Activated CD4-positive, alpha-beta T cell treated with anti-CD3 and anti-CD28 coated beads, Interleukin-2, amount 50 U/mL, for 4 hours (primary cell): ENCODE measurements at places on chromosomes 12 and 14.

DNA sequence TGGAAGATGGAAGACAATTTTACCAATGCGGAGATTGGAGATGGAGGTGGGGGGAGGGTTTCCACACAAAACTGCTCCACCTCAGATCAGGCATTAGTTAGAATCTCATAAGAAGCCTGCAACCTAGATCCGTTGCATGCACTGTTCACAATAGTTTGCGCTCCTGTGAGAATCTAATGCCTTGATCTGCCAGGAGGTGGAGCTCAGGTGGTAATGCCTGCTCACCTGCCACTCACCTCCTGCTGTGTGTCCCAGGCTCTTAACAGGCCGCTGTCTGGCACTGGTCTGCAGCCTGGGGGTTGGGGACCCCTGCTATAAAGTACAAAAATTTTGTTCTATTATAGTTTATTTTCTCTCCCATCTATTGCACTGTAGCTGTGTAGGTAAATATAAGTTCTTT is 84.9 kb upstream of the FOXG1 start:
- DNase-seq: no peak

GRCh38 chr14:56027421-56027820 is 90.8 kb upstream of the PELI2 start:
- DNase-seq: no peak

- DNase-seq: no peak
These were observed 24.0 kb upstream of the TMED10 start for GRCh38 chr14:75200451-75200850.

GRCh38 chr12:67436230-67436629 is 167.1 kb downstream of the CAND1 start:
- DNase-seq: no peak

GRCh38 chr14:26332966-26333365 is 264.9 kb downstream of the NOVA1 start:
- DNase-seq: no peak

- no peak for DNase-seq
These were observed 25.1 kb downstream of the ASPG start for GRCh38 chr14:104110491-104111209.

DNA sequence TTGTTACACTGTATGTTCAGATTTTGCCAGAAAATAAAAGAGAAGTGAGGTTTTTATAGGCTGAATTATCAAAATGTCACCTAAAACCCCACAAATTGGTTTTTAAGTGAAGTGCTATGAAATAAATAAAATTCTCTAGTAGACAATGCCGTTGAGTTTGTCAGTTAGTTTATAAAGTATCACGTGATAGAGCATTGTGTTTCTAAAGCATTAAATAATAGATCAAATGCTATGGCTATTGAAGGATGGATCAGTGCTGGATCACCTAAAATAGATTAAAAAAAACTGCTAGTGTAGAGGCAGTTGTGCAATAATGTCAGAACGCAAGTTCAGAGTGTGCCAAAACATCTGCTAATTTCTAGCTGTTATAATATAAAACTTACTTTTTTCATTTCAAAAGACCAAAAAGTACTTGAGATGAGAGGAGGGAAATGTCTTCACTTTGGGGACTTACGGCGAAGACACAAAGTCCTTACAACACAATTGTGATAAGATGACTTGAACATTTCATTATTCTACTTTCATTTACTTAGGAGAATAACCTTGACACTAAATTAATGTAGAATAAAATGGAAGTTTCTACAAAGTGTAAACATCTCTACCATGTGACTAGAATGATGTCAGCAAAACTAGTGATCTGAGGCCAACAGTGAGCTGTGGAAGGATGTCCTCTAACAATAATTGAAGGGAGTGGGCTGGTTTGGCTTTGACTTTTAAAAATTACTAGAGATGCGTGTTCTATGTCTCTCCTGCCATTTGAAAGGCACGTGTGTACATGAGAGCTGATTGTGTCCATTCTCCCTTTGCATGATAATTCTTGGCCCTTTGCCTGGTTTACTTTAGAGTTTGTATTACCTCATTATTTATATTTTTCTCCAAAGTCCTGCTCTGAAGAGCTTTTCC is 154.4 kb upstream of the PDE3A start:
- no peak for DNase-seq

- no peak for DNase-seq
These were observed 241.5 kb downstream of the GXYLT1 start for GRCh38 chr12:41903014-41903708.

DNA sequence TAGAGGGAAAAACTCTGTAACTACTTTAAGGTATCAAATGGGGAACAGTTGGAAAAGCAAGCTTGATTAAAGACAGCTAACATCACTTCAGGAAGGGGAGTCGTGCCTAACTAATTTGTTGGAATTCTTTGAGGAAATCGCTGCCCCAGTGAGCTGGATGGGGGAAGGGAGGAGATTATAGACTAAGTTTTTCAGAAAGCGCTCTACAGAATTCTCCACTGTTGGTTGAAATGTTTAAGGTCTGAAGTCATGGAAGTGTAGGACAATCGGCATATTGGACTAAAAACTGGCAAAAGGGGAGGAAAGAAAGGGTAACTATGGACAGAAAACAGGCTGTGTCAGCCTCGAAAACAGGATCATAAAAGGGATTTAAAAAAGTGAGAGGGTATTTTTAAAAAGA is 229.9 kb upstream of the HMGA2 start:
- DNase-seq: no peak

- DNase-seq: no peak
These were observed 123.2 kb upstream of the FOXN3 start for GRCh38 chr14:89540009-89540829.

- no peak for DNase-seq
These were observed 2.0 kb upstream of the BEGAIN start for GRCh38 chr14:100589071-100589759.

DNA sequence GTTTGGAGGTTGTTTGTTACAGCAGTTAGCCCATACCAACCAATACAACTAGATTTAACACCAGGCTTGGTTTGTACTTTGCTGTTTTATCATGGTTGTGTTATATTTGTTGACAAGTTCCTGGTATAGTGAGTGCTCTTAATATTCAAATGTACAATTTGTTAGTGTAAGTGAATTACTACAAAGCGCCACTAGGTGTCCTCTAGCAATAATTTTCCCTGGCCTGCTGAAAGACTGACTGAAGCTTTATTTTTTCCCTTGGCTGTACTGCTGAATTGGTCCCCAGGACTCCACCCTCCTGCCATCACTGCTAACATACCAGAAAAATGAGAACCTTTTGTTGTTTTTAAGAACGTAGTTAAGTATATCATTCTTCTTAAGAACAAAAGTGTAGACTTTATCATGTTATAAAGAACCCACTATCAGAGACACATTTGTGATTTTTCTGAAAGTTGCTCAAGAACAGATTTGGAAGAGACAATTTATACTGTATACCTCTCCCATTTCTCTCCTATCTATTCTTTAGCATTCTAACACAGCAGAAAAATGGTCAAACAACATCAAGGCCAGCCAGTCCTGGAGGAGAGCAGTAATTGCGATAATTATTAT is 75.3 kb upstream of the FAR2 start:
- DNase-seq: no peak

GRCh38 chr14:24858052-24858451 is 191.9 kb downstream of the STXBP6 start:
- no peak for DNase-seq

GRCh38 chr12:108043750-108044533 is 85.1 kb upstream of the WSCD2 start:
- no peak for DNase-seq

GRCh38 chr14:74824997-74825396 is 50.9 kb downstream of the PROX2 start:
- DNase-seq: no peak

- DNase-seq: no peak
These were observed 368.3 kb downstream of the ADGRD1 start for GRCh38 chr12:131321988-131322387.

- DNase-seq: no peak
These were observed 46.6 kb downstream of the PDZRN4 start for GRCh38 chr12:41234692-41235091.

DNA sequence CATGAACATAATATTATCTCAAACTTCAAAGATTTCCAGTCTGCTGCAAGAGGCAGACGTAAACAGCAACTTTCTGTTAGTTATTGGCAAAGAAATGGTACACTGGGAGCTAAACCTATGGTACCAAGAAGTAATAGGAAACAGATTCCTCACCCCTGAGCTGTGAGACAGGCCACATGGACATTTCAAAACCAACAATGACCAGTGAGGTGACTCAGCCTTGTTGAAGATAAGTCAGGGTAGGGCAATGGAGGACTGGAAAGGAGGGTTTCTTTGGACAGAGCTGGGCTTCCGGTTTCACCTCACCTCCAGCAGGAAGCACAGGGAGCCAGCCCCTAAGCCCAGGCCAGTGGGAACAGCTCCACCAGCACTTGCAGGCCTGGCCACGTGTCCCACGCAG is 1320.5 kb downstream of the AACS start:
- DNase-seq: no peak

- no peak for DNase-seq
These were observed 373.9 kb downstream of the ALG10 start for GRCh38 chr12:34396006-34396860.

DNA sequence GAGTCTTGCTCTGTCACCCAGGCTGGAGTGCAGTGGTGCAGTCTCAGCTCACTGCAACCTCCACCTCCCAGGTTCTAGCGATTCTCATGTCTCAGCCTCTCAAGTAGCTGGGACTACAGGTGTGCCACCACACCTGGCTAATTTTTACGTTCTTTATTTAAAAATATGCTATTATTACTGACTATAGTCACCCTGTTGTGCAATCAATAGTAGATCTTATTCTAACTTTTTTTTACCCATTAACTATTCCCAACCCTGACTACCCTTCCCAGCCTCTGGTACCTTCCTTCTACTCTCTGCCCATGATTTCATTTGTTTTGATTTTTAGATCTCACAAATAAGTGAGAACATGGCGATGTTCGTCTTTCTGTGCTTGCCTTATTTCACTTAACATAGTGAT is 2.5 kb downstream of the OXA1L start:
- no peak for DNase-seq

GRCh38 chr14:70121521-70121920 is 67.2 kb downstream of the SLC8A3 start:
- DNase-seq: no peak

DNA sequence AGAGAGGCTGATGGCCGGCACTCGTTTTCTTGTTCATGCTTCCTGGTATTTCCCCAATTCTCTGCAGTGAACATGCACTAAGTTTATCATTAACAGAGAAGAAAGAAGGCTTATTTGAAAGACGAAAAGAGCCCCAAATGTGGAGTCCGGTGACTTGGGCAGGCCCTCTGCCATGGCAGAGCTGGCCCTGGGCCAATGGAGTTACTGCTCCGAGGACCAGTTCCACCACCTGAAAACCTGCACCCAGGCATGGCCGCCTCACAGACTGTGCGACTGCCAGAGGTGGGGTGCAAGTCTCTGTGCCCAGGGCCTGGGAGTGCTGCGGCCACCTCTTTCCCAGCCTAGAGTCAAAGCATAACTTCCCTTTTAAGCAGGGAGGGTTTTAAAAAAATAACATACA is 24.9 kb downstream of the DEGS2 start:
- DNase-seq: no peak

GRCh38 chr14:22291406-22291805 is 297.6 kb downstream of the DAD1 start:
- DNase-seq: no peak

GRCh38 chr14:98015921-98016320 is 1218.7 kb downstream of the VRK1 start:
- DNase-seq: no peak

DNA sequence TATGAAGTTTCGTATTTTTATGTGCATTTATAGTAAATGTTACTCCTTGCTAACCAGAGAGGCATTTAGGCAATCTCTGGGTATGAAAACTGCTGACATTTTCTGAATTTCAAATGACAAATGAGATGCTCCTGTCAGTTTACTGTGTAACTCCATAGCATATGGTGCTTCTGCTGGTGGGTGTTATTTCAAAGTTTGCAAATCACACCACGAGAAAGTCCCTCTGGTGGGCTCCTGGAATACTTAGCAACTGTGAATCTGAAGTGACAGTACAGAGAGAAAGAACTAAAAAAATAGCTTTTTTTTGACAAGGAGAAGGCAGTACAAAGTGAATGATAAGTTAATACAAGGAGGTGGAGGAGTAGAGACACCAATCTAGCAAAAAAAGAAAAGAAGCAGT is 161.5 kb downstream of the DERA start:
- DNase-seq: no peak

DNA sequence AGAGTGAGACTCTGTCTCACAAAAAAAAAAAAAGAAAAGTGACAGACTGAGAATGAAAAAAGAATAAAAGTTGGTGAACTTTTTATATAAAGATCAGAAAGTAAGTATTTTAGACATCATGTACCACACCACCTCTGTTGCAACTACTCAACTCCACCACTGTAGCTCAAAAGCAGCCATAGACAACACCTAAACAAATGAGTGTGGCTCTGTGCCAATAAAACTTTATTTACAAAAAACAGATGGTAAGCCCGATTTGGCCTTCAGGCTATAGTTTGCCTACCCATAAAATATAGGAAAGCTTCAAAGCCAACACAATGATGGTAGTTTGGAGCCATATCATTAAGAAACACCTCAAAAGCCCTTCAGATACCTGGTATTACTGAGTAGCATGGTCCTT is 154.5 kb upstream of the FOXN3 start:
- no peak for DNase-seq

DNA sequence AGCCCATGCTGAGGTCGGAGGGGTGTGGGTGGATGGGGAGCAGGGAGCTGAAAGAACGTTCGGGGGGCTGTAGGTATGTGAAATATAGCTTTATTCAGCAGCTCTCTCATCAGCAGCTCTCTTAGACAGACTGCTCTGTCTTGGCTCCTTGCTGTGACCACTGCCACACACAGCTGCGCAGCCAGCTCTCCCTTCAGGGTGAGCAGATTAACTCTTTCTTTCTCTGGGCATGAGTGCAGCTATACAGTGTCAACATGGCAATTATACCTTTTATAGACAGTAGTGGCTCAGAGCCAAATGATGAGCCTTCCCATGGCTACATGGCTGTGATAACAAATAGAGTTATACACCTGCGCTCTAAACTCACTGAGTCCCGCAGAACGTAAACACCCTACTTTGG is 137.7 kb upstream of the NEDD1 start:
- DNase-seq: no peak

DNA sequence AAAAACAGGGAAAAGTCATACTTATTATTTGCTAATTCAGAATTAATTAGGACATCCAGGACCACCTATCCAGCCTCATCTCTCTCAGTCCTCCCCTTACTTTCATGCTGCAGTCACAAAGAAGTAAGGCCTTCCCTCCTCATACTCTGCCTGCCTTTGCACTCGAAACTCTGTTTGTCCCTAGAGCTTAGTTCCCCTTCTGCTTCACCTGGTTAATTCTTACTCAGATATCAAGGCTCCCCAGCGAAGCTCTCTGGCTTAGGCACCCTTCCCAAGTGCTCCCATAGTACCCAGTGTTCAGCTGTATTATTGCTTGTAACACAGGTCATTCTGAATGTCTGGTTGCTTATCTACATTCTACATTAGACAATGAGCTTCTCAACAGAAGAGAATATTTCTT is 81.3 kb downstream of the ERGIC2 start:
- no peak for DNase-seq

- DNase-seq: no peak
These were observed 131.3 kb downstream of the KTN1 start for GRCh38 chr14:55711175-55711811.

DNA sequence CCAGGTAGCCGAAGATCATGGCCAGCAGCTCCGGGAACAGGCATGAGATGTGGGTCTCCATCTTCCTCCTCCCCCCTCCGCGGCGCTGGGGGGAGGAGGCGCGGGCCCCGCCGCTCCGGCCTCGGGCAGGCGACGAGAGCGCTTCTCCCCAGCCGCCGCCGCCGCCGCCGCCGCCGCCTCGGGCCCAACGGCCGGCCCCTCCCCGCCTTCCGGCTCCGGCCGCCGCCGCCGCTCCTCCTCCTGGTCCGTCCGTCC is 448 bp downstream of the FBXL14 start:
- DNase-seq: no peak

GRCh38 chr12:103456006-103456405 is 39.8 kb downstream of the C12orf42 start:
- DNase-seq: no peak
